ENCODE measurements at places on chromosomes 4 and X. TPM values are rescaled to one million over a fixed set of nuclear protein-coding genes. Genes with fewer than 3 reads are reported as not detected.

GYPA gene
- total RNA-seq, result 30.1 TPM

RHOXF2 gene
- total RNA-seq, result 0.96 TPM

NUDT10 gene
- total RNA-seq, result 4.1 TPM

SASH3 gene
- total RNA-seq, result 2.9 TPM

ADH4 gene
- 9.4 TPM for total RNA-seq

CRMP1 gene
- 5.3 TPM for total RNA-seq

TMEM255A gene
- total RNA-seq, result 1.7 TPM

SLC6A14 gene
- 0.48 TPM for total RNA-seq

ARHGEF6 gene
- 40.0 TPM for total RNA-seq

CT45A10 gene
- not detected for total RNA-seq

TXK gene
- total RNA-seq, result 0.48 TPM

TCEAL7 gene
- total RNA-seq, result 11.3 TPM

DNA sequence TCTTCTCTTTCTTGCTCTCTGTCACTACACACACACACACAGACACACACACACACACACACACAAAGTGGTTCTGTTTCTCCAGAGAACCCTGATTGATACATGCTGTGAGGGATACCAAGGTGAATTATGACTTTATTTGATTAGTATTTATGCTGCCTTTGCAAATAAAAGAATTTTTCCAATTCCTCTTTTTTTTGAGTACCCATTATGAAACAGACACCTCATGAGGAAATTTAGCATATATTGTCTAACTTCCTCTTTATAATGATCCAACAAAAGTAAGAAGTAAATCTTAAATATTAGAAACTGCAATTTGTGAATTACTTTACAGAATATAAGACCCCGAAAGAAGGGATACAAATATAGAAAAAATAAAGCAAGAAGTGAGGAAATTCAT lies 14.3 kb upstream of the RAB28 start:
- no peak for DNase-seq

DNA sequence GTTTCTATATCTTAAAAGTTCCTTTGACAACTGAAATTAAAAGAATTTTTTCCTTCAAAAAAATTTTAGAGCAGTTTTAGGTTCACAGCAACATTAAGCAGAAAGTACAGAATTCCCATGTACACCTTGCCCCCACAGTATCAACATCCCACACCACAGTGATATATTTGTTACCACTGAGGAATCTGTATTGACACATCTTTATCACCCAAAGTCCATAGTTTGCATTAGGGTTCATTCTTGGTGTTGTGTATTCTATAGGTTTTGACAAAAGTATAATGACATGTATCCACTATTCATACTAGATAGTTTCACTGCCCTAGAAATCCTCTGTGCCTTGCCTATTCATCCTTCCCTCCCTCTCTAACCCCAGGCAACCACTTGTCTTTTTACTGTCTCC lies 43.7 kb downstream of the FNIP2 start:
- no peak for DNase-seq

GRCh38 chr4:148574911-148575310 lies 132.7 kb upstream of the NR3C2 start:
- DNase-seq, result no peak

GRCh38 chr4:150150629-150151062 lies 72.4 kb downstream of the DCLK2 start:
- DNase-seq, result no peak

DNA sequence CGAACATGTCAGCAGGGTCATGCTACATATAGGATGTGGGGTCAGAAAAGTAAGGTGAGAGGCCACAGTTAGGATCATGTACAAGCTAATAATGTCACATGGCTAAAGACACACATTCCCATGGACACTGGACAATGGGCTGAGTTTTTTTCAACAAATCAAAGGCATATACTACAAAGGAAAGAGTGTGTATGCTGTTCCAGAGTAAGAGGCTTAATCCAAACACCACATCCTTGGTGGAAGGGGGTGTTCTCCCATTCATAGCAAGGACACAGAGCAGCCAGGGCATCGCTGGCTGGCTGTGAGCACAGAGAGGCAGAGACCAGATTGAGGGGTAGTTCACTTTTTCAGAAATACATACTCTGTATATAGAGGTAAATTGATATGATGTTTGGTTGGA lies 131.7 kb downstream of the MGST2 start:
- DNase-seq, result no peak

DNA sequence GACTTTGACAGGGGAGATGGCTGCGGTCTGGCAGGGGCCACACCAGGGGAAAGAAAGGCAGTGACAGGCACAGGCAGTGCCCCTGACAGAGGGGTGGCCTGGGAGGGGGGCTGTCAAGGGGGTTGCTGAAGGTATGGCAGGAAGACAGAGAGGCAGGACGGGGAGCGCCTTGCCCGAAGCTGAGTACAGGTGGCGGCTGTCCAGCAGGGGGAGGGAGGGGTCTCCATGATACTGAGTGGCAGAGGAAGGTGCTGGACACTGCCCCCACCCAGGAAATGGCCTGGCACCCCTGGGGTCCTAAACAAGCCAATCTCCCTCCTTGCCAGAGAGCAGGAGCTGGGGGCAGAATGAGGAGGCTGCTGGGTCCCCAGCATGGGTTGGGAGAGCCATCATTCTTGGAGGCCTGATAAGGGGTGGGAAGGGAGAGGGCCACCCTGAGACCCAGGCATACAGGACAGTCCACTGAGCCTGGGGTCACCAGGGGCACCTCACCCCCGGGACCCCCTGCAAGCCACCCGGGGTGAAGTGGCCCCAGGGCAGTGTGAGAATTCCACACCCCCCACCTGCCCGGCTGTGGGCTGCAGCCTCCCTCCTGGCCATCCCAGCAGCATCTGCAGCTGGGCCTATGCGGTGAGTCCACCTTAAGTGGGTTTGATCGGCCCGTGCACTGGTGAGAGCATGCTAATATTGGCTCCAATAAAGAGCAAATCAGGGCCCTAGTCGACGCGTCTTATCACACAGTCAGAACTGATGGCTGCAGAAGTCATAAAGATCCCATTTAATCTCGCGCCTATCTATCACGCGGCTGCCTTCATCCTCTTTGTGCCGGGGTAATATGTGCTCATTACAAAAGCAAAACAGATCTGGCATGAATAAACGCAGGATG lies 108.5 kb downstream of the FAM53A start:
- no peak for DNase-seq

- DNase-seq, result peak; percentile 5
Measured at GRCh38 chrX:19739683-19740082, 147.7 kb downstream of the SH3KBP1 start.

- peak; percentile 72 for DNase-seq
Measured at GRCh38 chr4:139913398-139913990, 240.5 kb downstream of the MAML3 start.

DNA sequence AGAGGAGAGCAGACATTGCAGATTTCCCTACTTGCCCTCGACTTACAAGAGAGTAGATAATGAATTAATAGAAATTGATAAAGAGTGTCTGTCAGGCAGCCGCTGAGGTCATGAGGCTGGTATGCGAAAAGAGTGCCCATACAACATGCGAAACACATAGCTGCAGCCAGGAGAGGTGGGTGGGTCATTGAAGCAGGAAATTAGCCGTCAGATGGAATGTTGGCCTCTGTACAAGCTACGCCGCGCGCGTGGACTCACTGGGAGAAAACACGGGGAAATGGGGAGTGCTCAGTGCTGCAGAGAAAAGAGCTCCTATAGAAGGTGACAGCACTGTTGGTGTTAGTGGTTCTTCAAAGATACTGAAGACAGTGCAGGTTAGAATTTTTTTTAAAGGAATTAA lies 125.1 kb downstream of the RAPGEF2 start:
- peak; percentile 92 for DNase-seq

DNA sequence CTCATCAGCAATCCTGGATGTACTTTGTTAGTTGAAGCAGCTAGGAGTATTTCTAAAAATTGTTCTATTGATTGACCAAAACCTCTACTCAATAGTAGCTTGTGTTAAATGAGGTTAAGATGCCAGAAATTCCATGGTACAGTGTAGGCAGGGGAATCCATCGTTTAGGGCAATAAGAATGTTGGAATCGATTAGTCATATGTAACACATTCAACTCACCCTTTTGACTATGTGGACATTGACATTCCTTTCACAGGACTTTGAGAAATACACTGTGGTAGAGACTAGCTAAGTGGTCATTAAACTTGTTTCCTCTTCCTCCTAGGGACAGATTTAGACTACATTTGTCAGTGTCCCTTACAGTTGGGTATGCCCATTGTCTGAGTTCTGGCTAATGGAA lies 40.2 kb downstream of the KDM5C start:
- DNase-seq, result no peak

GRCh38 chr4:150382028-150382427 lies 199.9 kb upstream of the MAB21L2 start:
- no peak for DNase-seq

- no peak for DNase-seq
Measured at GRCh38 chr4:23710298-23710697, 179.5 kb downstream of the PPARGC1A start.

DNA sequence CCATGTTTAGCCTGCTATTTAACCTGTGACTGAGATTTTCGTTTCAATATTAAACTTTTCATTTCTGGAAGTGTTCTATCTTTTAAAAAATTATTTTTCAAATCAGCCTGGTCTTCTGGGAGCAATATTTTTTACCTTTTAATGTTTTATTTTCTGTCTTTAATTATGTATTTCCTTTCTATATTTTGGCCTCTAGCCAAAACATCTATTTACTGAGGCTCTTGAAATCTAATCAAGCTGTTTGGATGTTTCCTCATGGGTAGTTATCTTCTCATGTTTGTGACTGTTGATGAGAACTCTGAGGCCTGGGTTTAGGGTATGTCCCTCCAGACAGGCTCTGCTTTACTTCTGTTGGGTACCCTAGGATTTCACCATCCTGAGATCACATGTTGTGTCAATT lies 10.3 kb upstream of the SLC10A4 start:
- DNase-seq, result no peak

DNA sequence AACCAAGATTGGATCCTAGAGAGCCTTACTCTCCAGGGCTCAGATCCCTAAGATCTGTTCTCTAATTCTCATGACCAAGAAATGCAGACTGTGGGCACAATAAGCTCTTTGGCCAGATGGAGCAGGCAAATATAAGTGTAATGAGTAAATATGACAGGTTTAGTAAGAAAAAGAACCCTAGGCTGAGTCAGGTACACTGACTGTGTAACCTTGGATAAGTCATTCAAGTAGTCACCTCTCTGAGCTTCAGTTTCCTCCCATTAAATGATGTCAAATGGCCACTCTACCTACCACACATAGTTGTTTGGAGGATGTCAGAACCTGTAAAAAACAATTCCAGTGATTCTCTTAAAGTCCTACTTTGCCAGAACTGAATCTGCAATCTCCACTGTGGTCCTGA lies 8.3 kb upstream of the EDA start:
- no peak for DNase-seq

GRCh38 chr4:15652191-15652590 lies 3.0 kb downstream of the FBXL5 start:
- DNase-seq, result no peak

GRCh38 chrX:39438603-39439602 lies 637.6 kb downstream of the MID1IP1 start:
- no peak for DNase-seq

DNA sequence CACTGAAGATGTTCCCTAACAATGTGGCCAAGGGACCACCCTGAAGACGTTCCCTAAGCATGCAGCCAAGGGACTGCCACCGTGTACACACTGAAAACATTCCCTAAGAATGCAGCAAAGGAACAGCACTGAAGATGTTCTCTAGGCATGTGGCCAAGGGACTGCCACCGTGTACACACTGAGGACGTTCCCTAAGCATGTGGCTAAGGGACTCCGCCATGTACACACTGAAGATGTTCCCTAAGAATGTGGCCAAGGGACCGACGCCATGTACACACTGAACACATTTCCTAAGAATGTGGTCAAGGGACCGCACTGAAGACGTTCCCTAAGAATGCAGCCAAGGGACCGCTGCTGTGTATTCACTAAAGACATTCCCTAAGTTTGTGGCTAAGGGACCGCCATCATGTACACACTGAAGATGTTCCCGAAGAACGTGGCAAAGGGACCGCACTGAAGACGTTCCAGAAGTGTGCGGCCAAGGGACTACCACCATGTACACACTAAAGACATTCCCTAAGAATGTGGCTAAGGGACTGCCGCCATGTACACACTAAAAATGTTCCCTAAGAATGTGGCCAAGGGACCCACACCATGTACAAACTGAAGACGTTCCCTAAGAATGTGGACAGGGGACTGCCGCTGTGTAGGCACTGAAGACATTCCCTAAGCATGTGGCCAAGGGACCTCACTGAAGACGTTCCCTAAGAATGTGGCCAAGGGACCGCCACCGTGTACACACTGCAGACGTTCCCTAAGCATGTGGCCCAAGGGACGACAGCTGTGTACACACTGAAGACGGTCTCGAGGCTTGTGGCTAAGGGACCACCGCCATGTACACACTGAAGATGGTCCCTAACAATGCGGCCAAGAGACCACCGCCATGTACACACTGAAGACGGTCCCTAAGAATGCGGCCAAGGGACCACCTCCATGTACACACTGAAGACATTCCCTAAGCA lies 54.8 kb downstream of the DHRSX start:
- DNase-seq, result no peak

- no peak for DNase-seq
Measured at GRCh38 chr4:163536091-163536490, 41.6 kb downstream of the TMA16 start.

DNA sequence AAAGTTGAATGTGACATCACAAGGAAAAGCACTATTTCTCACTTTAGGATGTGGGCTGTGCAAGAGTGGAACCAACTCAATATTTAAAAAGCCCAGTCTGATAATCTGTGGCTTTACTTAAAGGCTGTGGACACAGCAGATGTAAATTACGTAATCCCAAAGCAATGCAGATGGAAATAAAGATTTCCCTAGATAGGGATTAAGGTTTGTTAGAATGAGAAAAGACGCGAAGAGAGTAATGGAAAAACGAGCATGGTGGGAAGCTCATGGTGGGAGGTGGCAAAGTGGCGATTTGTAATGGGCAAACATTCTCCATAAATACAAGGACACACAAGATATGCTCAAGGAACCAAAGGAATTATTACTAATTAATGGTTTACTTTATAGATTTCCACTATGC lies 985.5 kb downstream of the FSTL5 start:
- no peak for DNase-seq

DNA sequence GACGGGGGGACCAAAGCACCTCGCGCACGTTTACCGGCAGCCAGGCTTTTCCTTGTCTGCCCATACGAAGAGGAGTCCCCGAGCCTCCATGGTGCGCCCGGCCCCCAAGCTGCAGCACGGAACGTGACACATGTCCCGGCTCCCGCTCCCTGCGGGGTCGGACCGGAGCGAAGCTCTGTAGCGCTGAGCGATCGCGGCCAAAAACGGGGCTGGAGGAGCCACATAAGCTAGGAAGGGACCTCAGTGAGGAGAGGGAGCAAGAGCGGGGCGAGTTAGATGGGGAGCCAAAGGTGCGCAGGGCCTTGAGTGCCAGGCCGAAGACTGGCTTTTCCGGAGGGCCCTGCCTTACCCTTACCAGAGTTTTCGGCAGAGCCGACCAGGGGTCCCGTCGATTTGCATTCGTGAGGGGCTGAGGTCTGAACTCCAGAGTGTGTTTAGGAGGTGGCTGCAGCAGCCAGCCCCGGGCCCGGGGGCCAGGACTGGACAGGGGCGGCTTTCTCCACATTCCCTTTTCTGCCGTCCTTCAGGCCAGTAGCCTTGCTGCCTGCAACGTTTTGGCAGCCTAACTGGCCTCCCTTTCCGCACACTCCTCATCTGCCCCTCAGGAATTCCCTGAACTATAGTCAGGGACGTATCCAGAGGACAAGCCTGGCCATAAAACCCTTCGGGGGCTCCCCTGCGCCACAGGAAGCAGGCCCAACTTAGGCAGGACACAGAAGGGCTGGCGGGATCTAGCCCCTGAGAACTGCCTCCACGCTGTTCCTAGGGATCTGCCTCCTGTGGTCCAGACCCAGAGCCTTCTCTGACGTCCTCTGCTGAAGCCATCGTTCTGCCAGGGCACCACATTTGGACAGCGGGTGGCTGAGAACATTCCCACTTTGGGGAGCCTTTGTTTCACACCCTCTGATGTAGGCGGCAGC lies 689 bp downstream of the SSR4 start:
- no peak for DNase-seq
